ENCODE measurements at places on chromosomes 4 and X.

DNA sequence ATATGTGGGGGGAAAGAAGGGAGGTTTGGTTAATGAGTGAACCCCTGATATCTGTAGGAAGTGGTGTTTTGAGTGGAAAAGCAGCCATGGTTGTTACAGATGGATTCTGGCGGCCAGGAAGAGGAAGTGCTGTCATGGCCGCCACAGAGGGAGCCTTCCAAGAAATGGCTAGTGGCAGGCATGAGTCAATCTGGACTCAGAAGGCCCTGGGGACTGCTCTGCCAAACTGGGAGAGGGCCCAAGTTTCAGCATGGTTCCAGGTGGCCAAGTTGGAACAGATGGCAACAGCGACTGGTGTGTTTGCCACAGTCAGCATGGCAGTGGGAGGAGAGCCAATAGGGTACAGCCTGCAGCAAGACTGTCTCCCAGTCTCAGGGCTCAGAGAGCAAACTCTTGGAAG, 32.5 kb downstream of the ETDB start:
- no peak for DNase-seq

DNA sequence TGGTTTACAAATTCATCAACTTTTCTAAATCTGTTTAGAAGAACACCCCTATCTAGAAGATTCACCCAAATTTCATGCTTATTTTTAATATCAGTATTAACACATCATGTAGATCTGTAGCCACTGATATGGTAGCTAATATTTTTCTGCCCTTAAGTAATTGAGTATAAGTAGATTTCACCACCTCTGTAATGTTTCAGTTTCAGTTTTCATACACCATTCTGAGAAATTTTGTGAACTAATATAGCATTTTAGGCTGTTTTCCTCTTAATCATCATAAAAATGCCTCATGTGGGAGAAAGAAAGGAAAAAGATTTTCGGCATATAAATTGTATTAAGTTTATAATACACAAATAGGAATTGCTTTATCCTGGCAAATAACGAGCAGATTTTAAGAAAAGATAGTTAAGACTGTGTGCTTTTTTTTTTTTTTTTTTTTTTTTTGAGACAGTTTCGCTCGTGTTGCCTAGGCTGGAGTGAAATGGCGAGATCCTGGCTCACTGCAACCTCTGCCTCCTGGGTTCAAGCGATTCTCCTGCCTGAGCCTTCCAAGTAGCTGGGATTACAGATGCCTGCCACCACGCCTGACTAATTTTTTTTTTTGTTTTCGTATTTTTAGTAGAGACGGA, 21.4 kb upstream of the RBPJ start:
- DNase-seq, result no peak

- no peak for DNase-seq
Observed at GRCh38 chrX:133698298-133698697, 283.0 kb upstream of the GPC4 start.

GRCh38 chr4:96874657-96875056, 1034.8 kb downstream of the PDHA2 start:
- no peak for DNase-seq

DNA sequence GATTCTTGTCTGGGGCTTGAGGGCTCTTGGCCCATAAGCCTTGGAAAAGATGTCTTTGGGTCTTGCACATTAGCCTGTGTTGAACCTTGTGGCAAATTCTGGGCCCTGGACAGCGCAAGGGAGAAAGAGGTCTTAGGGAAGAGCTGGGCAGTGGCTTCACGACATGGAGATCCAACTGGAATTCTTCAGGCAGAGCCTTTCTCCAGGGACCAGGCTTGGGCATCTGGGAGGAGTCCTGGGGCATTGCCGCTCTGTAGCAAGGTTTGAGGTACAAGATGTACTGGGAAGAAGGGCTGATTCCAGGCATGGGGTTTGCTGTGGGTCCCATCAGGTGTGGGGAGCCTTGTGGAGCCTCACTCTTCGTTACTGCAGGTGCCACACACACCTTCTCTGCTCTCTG, 104.0 kb upstream of the ACTRT1 start:
- DNase-seq, result no peak

DNA sequence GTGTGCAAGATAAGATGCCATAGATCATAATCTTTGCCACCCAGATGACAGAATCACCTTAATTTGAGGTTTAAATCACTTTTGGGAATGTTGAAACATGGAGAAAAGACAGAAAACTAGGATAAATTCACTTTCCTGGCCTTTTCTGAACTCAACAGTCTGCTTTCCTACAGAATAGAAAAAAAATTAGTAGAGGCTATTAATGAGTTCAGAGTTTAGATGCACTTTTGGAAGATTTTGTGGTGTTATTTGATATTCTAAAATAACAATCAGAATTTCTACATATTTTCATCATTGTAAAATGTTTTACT, 195.9 kb downstream of the CAMK2D start:
- no peak for DNase-seq

DNA sequence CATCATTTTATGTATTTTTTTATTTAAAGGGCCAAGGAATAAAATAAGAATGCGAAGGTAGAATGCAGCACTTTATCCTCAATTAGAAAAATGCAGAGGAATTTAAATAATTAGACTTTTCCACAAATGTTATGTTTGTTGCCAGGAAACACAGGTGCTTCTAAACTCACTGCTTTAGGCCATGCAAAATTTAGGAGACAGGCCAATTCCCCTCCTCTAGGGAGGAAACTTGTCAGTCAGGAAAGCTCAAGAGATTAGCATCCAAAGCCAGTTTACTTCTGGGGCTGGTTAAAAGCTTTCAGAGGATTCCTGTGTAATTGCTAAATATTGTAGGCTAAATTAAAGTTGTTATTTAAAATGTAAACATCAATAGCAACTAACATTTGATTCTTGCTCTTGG, 124.5 kb downstream of the DMD start:
- DNase-seq, result peak; percentile 45

GRCh38 chrX:53080628-53081580, 1.3 kb upstream of the TSPYL2 start:
- no peak for DNase-seq

- no peak for DNase-seq
Observed at GRCh38 chr4:7773401-7774180, 166.1 kb downstream of the AFAP1 start.

DNA sequence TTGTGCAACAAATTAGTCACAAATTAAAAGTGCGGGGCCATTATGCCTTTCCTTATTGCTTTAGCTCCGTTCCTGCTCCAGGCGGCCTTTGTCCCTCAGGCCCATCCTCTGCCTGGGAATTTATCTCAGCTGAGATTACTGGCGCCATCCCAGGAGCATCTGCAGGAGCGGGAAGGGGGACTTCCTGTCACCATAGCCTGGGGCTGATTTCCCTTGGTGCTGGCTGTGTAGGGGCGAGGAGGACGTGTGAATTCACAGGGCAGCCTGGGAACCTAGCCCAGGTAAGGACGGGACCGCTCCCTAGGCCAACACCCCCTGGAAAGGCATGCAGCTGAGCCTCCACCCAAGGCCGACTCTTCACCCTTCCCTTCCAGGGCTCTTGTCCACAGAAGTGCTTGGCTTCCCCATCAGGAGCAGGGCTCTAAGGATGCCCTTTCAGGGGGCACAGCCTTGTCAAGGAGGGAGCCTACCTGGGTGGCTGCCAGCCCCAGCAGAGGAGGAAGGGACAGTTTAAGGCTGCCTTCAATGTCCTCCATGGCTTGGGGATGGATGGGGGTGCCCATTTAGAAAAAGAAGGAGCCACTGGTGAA, 72.6 kb upstream of the NKX1-1 start:
- DNase-seq, result no peak

GRCh38 chrX:32183066-32183465, 1028.3 kb downstream of the DMD start:
- DNase-seq, result no peak

Measured in tongue (tissue), 3 donors.